Activated CD4-positive, CD25-positive, alpha-beta regulatory T cell treated with anti-CD3 and anti-CD28 coated beads, Interleukin-2, amount 50 U/mL, for 16 hours (primary cell): ENCODE measurements at places on chromosomes 4 and X.

DNA sequence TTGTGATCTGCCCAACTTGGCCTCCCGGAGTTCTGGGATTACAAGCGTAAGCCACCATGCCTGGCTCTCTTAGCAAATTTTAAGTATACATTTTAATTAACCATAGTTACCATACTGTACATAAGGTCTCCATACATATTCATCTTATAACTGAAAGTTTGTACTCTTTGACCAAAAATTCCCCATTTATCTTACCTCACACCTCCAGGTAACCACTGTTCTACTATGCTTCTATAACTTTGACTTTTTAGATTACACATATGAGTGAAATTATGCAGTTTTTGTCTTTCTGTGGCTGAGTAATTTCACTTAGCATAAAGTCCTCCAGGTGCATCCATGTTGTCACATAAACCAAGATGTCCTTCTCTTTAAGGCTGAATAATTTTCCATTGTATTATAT, 17.4 kb downstream of the C4orf51 start:
- no peak for DNase-seq

- no peak for DNase-seq
Observed at GRCh38 chr4:83651846-83652245, 115.9 kb downstream of the GPAT3 start.

- DNase-seq = no peak
Observed at GRCh38 chr4:57443787-57444186, 333.6 kb upstream of the IGFBP7 start.

GRCh38 chr4:73615613-73616012, 4.6 kb downstream of the RASSF6 start:
- DNase-seq = no peak

DNA sequence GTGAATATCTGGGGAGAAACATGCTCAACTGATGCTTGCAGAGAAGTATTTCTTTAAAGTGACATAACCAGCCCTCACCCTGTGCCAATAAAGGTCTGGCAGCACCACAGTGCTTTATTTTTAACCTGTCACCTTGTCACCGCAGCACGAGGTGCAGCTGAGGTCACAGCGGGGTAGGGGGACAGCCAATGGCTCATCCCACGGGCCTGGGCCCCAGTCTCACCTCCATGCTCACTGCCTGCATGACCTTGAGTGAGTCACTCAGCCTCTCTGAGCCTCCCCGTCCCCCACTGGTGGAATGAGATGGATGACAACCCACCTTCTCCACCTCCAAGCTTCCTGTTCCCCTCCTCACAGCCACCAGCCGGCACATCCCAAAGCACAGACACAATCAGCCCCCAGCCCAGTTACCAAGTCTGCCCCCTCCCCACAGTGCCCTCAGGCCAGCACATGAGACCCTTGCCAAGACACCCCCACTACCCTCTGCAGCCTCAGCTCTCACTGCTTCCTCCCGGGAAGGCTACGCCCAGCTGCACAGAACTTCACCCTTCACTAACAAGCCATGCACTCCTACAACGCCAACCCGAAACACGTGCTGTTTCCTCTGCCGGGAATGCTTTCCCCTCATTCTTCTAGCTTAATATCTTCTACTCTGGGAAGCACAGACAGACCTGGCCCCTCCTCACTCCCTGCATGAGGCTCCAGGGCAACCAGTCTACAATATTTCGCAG, 24.9 kb upstream of the MAN2B2 start:
- DNase-seq = no peak

- no peak for DNase-seq
Observed at GRCh38 chr4:145132511-145133098, 34.5 kb downstream of the ABCE1 start.

GRCh38 chrX:71095033-71095432, 618 bp upstream of the FOXO4 start:
- DNase-seq = no peak

DNA sequence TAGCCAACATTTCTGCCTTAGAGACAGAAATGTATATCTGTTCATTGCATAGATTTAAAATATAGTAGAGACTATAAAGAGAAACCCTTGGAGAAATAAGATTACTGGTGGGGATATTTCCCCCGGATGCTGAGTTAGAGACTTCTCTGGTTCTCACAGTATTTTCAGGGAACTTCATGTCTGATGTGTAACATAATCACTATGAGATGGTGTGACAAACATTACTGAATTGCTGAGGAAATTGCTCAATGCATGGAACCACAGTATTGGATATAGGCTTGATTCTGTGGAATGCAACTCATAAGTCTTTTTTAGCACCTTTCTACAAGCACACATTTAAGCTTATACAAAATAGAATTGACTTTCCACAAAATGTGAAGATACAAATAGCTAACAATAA, 152.7 kb downstream of the SOWAHB start:
- DNase-seq = no peak
